ENCODE measurements at places on chromosomes 5 and 9.

GRCh38 chr9:75033791-75034473, 5.8 kb upstream of the CARNMT1 start:
- no peak for DNase-seq

- DNase-seq: no peak
Measured at GRCh38 chr9:16417749-16418148, 452.7 kb downstream of the BNC2 start.

DNA sequence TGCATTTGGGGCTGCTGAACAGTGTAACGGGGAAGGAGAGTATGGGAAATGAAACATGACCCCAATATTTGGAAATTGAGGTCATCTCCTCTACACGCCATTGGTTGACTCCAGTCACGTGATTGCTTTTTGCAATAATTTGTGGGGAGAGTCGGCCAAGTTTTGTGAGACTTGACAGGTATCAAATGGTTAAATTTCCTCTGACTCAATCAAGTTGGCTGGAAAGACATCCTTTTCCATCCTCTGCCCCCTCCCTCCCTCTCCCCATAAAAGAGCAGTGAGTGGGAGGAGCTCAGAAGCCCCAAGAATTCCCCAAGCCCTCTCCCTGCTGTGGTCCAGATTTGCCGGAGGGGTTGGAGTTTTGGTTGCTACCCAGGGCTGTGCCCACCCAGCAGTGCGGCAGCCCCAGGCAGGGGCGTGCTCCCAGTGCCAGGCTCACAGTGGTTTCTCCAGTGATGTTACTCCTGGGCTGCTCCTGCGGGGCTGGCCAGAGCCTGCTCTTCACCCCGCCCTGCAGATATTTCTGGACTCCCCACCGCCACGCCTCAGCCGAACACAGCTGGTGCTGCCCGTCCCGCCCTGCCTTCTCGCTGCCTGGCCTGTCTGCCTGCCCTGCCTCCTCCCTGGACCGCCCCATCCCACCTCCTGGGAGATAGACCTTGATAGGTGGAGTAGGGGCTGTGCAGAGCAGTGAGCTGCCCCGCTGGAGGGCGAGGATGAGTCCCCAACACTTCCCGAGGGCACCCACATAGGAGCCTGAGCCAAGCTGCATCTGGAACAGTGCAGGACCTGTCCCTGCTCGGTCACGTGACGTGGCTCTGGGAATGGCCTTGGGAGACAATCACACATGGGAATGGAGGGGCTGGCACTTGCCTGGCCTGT, 3.4 kb downstream of the COL5A1 start:
- no peak for DNase-seq

- no peak for DNase-seq
Measured at GRCh38 chr5:1498623-1499416, 24.9 kb downstream of the LPCAT1 start.

GRCh38 chr5:76787237-76787636, 31.6 kb upstream of the F2RL1 start:
- DNase-seq: no peak

DNA sequence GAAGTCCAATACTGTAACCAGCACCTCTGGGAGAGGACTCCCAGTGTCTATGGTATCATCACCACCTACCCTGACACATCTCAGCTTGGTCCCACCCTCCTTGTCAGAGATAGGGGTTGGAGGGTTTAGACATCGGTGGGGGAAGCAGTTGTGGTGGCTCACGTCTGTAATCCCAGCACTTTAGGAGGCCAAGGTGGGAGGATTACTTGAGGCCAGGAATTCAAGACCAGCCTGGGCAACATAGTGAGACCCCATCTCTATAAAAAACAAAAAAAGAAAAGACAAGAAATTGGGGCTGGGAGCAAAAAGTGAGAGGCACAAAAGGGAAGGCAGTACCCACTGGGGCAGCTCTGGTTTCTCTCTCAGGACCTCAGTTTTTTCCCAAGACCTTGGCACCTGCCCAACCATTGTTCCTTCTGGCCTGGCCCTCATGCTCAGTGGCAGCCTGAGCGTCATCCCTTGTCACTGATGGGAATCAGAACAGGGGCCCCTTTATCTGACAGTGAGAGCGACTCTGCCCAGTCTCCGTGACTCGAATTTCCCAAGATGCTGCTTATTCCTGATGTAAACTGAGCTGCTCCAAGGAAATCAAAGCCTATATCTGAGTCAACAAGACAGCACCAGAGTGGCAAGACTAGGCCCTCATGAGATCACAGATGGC, 80.5 kb upstream of the HSPA9 start:
- DNase-seq: peak; percentile 95

GRCh38 chr9:113570106-113570505, 106.6 kb downstream of the RGS3 start:
- DNase-seq: no peak

GRCh38 chr5:77847814-77848290, 71.7 kb upstream of the TBCA start:
- no peak for DNase-seq

GRCh38 chr5:53965459-53965858, 344.9 kb downstream of the ARL15 start:
- no peak for DNase-seq

- no peak for DNase-seq
Measured at GRCh38 chr5:168842571-168843205, 263.5 kb upstream of the PANK3 start.

Measured in posterior cingulate gyrus (tissue), 11 donors.